A549 (cell line): ENCODE measurements at places on chromosomes 11 and 22. TPM values are rescaled to one million over a fixed set of nuclear protein-coding genes. Genes with fewer than 3 reads are reported as not detected.
A peak's percentile ranks its signal among the peaks of the same experiment; 100 is the strongest.

DNA sequence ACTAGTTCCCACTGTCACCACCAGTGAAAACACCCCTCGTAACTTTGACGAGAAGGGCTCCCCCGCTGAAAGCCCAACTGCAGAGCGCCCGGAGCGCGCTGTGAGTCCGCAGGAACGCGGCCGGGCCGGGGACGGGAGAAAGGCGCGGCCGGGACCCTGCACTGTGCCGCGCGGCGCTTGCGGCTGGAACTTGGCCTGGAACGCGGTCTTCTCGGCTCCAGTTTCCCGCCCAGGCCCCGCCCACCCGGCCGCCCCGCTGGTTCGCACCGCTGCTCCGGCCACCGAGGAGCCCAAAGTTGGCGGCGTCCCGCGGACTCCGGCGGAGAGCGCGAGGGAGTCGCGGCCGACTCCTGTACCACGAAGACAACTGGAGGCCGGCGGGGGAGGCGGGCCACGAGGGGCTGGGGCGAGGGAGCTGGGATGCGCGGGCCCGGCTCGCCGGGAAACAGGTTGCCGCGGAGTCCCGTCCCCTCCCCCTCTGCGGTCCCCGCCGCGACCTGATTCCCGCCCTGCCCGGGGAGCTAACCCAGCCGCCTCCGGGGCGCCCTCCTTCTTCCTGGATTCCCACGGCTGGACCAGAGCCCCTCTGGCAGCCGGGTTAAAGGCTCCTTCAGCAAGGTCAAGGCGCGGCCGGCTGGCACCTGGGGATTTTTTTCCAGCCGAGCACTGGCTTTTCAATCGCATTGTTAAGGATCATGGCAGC lies 3.4 kb downstream of the TENM4 start:
- DNase-seq = no peak

- DNase-seq = no peak
These were observed 28.9 kb upstream of the ACER3 start for GRCh38 chr11:76831686-76832310.

Gene ACR
- 0.11 TPM in 1 of 3 replicates, not detected in the others for polyA plus RNA-seq

GRCh38 chr22:31829505-31829904 lies 75.7 kb downstream of the DEPDC5 start:
- DNase-seq = peak; percentile 81

GRCh38 chr11:10459029-10459970 lies 4.2 kb downstream of the AMPD3 start:
- DNase-seq = no peak

DNA sequence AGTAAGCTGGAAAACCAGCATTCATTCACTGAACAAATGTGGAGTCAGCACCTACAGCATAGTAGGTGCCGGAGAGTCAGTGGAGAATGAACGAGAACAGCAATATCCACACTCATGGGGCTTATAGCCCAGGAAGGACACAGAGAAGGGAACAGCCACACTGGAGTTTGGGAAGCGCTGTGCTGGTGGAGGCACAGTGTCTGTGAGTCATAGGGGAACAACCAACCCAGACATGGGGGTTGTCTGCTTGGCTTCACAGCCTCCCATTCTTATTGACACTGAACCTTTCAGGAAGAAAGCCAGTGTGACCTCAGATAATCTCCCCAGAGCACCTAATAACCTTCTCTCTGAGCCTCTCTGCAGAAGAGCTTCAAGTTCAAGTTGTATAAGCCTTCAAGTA lies 56.6 kb upstream of the UBASH3B start:
- DNase-seq = no peak

GRCh38 chr11:26992031-26992541 lies 1.8 kb upstream of the FIBIN start:
- DNase-seq = no peak

DNA sequence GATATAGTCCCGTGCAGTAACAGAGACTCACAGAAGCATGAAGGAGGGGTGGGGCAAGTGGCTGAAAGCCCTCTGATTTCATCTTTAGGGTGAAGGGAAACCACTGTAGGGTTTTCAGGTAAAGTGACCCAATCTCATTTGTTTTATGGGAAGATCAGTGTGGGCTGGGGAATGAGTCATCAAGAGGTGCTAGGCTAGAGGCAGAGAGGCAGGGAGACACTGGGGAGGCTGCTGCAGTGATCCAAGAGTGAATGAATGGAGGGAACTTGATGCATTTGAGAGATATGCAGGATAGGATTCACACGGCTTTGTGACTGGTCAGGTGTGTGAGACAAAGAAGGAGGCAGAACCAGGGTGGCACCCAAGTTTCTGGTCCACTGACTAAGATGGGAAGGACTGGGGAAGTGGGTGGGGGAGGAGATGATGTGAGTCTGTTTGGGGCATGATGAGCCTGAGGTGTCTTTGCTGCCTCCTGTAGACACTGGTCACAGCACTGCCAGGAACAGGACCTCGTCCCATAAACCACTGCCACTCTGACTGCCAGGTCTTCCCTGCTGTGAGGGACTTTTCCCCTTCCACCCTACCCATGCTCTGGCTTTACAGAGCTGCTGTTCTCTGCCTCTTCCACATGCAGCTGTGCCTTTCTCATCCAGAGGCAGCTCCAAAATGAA lies 239.0 kb downstream of the TENM4 start:
- DNase-seq = no peak

DNA sequence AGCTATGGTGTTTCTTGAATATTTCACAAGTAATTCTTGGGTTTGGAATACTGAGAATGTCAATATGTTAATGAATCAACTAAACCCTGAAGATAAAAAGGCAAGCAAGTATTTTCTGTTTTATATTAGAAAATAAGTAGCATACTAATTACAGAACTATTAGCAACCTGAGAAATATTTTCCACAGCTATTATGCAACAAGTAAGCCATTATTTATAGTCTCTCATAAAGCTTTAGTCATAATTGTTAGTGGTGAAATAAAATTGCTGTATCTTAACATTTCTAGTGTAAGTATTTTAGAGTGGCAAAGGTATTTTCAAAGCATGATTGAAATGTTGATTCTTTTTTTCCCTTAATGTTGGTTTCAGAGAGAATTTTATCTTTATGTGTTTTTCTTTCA lies 53.3 kb downstream of the FAR1 start:
- DNase-seq = no peak

DNA sequence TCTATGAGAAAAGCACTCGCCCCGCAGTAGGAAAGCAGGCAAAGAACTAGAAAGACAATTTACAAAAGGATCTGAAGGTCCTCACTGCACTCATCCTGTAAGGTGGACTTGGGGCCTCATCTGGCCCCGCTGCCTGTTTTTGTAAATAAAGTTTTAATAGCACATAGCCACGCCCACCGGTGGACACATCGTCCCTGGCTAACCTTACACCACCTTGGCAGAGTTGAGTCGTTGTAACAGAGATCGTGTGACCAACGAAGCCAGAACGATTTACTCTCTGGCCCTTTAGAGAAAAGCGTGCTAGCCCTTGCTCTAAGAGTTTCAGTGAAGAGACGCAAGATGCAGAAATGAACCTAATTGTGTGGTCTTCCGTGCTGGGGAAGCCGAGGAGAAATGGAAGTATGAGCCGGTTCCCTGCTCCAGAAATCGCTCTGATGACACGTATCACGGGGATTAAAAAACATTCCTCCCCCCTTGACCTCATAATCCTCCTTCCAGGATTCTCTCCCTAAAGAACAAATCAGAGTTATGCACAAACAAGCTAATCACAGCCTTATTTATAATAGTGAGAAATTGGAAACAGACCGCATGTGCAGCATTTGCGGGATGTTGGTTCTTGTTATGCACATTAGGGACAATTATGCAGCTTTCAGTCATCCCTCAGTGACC lies 80.1 kb downstream of the CDKN1C start:
- no peak for DNase-seq

Gene STX3
- 11.1 to 15.2 TPM (median 11.2 TPM) in 3 replicates for polyA plus RNA-seq

DNA sequence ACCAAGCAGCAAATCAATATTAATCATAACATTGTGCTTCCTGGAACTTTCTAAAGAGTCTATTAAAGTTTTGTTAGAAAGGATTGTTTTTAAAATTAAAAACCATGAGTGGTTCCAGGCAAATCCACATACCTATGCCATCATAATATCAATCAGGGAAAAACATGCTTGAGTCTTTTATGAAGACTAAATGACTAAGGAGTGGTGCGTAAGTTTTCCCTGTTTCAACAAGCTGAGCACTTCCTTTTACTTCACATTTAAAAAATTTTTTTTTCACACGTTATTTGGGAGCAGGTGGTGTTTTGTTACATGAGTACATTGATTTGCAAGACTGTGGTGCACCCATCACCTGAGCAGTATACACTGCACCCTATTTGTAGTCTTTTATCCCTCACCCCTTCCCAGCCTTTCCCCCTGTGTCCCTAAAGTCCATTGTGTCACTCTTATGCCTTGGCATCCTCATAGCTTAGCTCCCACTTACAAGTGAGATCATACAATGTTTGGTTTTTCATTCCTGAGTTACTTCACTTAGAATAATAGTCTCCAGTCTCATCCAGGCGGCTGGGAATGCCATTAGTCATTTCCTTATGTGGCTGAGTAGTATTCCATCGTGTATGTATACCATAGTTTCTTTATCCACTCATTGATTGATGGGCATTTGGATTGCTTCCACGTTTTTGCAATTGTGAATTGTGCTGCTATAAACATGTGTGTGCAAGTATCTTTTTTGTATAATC lies 1190.3 kb upstream of the RAG2 start:
- peak; percentile 1 for DNase-seq

Gene RASD2
- polyA plus RNA-seq = 1.2 to 1.4 TPM (median 1.3 TPM) in 3 replicates

Gene C11orf21
- polyA plus RNA-seq = not detected in 3 replicates

DNA sequence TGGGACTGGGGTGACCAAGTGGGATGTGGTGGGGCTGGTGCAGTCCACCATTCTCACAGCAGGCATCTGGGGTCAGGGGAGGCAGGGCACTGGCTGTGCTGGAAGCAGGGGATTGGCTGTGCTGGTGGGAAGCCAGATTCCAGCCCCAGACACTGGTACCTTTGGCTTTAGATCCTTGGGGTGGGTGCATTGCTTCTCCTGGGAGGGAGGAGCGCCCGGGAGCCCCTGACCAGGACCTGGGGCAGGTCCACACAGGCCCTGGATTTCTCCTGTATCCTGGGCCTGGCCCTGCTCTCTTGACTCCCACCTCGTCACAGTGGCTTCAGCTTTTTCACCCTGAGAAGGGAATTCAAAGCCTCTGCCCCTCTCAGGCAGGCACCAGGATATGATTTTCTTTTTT lies 38.5 kb downstream of the ST3GAL4 start:
- no peak for DNase-seq

DNA sequence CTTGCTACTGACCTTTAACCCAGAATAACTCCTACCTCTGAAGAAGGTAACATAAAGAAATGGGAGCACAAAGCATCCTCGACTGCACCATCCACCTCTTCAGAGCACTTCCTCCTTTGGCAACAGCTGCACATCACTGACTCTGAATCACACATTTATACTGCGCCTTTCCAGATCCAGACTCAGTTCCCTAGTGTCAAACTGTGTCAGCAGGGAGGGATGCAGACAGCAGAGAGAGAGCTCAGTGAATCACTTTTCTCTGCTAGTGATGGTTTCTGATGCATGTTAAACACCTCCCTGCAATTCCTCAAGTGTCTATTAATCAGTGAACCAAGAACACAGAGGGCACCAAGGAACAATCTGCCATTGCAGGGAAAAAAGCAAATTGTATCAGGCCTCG lies 118.9 kb downstream of the PLEKHA7 start:
- no peak for DNase-seq

Gene CALCA
- polyA plus RNA-seq = not detected in 3 replicates

DNA sequence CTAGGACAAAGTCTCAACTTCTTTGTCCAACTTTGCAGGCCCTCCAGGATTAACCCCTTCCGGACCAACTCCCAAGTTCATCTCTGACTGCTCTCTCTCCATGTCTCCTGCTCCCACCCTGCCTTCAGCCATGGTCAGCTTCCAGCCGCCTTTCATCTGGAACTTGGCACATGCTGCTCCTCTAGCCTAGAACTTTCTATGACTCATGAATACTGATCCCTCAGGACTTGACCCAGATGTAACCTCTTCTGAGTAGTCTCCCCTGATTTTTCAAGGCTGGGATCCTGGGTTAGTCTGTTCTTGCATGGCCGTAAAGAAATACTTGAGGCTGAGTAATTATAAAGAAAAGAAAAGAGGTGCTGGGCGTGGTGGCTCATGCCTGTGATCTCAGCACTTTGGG lies 5.2 kb upstream of the SLC15A3 start:
- no peak for DNase-seq

- no peak for DNase-seq
These were observed 45.1 kb downstream of the LRFN4 start for GRCh38 chr11:66901964-66902390.

Gene PGA5
- polyA plus RNA-seq = not detected in 3 replicates

DNA sequence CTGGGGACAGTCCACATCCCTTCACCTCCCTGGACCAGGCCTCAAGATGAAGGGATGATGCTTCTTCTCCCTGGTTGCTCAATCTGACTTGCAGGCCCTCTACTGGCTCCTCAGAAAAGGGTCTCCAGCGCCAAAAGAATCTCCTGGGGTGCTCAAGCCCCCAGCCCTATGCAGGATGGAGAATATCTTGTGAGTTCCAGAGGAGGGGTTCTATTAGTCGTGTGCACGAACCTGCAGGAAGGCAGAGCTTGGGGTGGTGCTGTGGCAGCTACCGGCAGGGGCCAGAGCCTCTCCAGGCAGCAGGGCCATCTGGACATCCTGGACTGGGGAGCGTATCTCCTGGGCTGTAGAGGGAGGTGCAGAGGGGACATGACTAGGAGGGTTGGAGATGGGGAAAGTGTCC lies 1339.5 kb downstream of the BRD1 start:
- DNase-seq = peak; percentile 37

GRCh38 chr11:69369945-69370344 lies 76.0 kb downstream of the MYEOV start:
- no peak for DNase-seq
